ENCODE measurements at places on chromosomes 5 and 9.

DNA sequence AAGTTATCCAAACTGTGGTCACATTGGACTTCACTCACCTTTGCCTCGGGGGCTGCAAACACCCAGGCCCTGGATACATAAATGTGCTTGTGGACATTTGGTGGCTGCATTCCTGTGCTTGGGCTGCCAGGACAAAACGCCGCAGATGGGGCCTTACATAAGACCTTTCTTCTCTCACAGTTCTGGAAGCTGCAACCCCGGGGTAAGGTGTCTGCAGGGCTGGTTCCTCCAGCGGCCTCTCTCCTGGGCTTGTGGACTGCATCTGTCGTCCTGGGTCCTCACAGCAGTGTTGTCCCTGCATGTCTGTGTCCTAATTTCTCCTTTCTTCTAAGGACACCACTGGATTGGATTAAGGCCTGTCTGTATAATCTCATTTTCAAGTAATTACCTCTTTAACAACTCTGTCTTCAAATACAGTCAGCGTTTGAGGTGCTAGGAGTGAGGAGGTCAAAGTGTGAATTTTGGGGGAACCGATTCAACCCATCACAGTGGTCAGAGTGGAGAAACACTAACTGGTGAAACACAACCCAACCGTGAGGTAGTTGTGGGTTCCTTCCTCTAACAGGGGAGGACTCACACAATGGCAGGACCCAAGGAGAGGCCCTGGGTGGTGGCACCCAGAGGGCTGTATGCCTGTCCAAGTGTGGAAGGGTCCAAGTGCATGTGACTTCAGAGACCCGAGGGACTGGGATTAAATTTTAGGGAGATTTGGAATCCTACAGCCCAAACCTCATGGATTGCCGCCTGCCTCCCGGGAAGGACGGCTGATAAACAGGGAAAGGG is 415.6 kb downstream of the IRX2 start:
- no peak for DNase-seq

- DNase-seq = no peak
Measured at GRCh38 chr9:117733465-117733864, 29.3 kb downstream of the TLR4 start.

DNA sequence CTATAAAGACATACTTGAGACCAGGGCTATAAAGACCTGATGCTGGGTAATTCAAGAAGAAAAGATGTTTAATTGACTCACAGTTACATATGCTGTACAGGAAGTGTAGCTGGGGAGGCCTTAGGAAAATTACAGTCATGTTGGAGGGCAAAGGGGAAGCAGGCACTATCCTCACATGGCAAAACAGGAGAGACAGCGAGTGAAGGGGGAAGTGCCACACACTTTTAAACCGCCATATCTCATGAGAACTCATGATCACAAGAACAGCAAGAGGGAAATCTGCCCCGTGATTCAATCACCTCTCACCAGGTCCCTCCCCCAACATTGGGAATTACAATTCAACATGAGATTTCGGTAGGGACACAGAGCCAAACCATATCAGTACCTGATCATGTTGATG is 89.9 kb upstream of the ADAMTSL1 start:
- DNase-seq = no peak

DNA sequence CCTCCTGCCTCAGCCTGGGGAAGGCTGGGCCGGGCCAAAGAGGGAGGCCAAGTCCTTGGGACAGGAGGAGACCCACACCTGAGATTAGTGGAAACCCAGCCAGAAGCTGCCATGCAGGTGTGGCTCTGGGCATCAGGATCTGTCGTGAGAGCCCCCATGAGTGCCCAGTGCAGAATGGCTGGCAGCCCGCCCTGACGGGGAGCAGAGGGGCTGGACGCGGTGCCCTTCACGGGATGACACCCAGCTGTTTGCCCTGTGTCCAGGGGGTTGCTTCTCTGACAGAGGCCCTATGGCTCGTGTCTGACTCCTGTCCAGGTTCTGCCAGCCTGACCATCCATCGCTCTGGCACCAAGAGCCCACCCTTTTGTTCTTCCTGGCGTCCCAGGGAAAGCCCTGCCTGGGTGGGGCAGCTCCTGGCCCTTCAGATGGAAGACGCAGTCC is 8.5 kb downstream of the DIPK1B start:
- no peak for DNase-seq

- peak; percentile 31 for DNase-seq
Measured at GRCh38 chr5:161058781-161059180, 206.8 kb upstream of the ATP10B start.

DNA sequence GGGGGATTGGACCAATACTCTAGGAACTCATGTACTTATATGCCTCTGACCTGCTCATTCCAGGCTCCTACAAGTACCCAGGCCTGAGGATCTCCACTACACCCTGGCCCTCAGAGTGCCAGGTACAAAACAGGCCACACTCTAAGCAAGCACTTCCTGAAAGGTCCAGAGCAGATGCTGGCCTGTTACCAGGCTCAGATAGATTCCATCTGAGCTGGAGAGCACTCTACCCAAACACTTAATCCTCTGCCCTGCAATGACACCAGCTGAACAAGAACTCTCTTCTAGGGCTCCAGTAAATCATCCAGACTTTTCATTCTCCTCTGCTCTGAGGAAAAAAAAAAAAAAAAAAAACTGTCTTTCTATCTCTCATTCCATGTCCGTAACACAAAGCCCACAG is 2.9 kb downstream of the P4HA2 start:
- no peak for DNase-seq

DNA sequence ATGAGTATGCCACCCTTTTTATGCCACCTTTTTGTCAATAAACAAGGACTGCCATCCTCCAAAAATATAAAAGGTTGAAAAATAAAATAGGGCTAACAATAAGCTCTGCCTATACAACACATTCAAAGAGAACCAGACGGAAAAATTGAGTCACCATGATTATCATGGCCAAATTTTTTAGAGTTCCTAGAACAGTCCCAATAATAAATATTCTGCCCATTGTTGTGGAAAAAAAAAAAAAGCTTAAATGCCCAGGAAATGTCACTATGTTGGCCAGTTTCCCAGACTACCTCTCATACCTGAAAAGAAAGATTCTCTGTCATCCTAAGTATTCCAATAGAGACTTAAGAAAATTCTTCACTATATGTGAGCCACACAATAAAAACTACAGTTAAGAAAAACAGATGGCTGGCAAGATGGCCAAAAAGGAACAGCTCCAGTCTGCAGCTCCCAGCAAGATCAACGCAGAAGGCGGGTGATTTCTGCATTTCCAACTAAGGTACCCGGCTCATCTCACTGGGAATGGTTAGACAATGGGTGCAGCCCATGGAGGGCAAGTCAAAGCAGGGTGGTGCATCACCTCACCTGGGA is 149.0 kb downstream of the TMEM161B start:
- no peak for DNase-seq

- no peak for DNase-seq
Measured at GRCh38 chr9:27379311-27380251, 82.6 kb upstream of the EQTN start.

DNA sequence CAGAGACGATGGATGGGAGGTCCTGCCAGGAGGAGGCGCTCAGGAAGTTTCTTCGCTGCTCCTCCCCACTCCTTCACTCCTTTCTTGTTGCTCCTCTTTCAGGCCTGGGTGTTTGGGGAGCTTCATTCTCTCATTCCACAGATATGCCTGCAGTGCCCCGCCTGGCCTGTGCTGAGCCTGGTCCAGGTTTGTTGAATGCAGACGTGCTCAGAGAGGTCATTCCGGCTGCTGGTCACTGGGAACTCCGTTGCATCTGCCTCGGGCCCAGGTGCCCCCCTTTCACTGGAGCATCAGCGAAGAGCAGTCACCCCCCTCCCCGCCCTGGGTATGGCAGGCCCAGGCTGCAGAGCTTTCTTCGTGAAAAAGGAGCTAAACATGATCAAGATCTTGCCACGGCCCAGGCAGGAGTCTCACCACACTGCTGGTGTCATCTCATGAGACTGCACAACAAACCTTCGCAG is 15.5 kb downstream of the SURF6 start:
- DNase-seq = no peak

DNA sequence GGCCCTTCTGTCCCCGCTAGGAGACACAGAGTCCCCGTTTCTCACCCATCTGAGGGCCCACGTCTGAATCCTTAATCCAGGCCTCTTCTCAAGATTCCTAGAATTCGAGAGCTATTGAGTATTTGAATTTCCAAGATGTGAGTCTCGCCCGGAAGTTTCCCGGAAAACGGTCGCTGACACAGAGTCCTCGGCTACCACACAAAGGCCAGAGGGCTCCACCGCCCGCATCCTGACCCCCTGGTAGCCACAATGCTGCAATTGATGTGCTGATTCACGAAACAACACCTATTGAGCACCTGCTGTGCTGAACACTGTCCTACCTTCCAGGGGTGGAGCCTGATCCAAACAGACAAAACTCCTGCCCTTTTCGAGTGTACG is 670 bp upstream of the FBP1 start:
- DNase-seq = no peak

DNA sequence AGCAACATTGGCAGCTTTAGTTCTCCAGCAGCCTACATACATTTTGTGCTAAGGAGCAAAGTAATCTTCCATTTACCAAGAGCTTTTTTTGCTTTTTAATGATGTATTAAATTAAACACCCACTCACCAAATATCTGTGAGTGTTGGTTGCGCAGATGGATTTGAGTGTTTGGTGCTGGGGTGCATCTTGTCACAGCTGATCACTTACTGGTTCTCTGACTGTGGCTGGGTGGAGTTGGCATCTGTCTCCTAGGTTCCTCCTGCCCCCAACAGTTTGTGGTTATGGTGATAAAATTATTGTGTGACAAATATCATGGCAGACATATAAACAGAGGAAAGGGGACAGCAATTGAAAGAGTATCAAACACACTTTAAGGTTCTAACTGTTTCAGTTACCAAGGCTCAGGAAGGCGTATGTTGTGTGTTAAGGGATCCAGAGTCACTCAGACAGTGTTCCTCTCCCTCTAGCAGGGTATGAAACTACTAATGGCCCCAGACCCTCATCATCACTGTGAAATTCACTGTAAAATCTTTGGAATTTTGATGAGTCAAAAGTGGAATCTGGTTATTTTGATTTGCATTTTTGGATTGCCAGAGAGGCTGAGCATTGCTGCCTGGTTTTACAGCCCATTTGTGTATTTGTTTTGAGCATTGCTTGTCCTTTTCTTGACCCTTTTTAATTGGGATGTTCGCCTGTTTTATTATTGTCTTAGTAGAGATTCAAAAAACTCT is 81.7 kb downstream of the PDE8B start:
- DNase-seq = peak; percentile 61

DNA sequence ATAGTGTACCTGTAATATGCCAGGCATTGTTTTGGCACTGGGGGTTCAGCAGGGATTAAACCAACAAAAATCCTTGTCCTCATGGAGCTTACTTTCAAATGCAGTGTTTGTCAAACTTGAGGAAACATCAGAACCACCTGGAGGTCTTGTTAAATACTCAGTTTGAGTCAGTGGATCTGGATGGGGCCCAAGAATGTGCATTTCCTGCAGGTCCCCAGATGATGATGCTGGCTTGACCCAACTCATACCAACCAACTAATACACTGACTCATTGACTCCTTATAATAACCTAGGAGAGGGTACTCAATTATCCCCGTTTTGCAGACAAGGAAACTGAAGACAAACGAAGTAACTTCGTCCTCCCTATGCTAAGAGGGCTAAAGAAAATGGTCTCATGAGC is 11.3 kb downstream of the WWC1 start:
- DNase-seq = no peak

DNA sequence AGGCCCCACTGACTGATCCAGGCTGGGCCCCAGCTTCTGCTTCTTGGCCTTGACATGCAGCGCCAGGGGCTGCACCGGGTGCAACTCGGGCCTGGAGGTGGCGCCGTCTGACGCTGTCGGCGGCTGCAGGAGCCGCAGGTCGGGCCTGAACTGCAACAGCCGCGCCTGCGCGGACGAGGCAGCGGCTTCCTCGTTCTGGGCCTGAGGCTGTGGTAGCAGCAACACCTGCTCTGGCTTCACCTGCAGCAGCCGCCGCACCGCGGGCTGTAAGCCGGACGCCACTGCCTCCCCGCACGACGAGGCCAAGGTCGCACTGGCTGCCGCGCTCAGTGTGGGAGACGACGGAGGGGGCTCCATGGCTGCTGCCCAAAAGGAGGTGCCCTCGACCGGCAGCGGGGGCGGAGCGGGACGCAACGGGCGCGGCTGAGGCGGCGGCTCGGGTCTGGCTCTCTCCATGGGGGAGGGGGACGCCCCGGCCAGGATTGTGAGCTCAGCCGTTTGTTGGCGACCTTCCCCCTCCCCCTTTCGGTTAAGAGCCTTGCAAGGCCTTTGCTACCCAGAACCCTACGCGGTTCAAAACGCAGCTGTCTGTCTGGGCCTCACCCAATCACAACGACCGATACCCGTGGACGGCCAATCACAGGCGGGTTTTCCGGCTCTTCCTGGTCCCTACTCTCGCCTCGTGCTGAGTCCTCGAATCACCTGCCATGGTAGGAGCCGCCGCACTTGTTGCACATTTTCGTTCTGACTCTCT is 438 bp downstream of the SOX30 start:
- peak; percentile 18 for DNase-seq

DNA sequence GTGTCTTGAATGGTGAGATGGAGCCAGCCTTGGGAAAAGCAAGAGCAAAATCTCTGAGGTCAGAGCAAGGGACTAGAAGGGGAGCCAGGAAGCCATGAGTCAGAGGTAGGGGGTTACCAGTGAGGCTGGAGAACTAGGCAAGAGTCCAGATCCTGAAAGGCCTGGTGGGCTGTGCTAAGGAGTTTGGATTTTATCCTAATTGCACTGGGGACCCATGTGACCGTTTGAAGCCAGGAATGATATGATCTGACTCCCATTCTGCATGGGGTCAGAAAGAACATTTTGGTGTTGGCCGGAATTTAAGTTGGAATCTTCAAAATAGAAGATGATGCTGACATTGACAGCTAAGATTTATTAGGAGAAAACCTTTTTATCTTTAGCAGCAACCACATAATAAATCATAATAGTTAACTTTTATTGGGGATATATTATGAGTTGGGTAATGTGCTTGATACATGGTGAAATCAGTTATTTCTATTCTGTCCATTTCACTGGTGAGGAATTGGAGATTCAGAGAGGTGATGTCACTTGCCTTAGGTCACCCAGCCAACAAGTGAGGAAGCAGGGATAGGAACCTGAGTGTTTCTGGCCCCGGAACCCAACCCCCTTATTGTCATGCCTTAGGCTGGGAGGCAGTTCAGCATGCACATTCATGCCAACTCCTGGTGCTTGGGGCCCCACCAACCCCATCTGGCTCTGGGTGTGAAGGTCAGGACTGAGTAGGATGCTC is 61.5 kb upstream of the RARS1 start:
- peak; percentile 68 for DNase-seq

All from fibroblast of skin of left quadriceps (primary cell).